ENCODE measurements at places on chromosomes 7 and 10. TPM values are rescaled to one million over a fixed set of nuclear protein-coding genes. Genes with fewer than 3 reads are reported as not detected.
A peak's percentile ranks its signal among the peaks of the same experiment; 100 is the strongest.

AP5Z1 gene
- 20.0 TPM for total RNA-seq

DNA sequence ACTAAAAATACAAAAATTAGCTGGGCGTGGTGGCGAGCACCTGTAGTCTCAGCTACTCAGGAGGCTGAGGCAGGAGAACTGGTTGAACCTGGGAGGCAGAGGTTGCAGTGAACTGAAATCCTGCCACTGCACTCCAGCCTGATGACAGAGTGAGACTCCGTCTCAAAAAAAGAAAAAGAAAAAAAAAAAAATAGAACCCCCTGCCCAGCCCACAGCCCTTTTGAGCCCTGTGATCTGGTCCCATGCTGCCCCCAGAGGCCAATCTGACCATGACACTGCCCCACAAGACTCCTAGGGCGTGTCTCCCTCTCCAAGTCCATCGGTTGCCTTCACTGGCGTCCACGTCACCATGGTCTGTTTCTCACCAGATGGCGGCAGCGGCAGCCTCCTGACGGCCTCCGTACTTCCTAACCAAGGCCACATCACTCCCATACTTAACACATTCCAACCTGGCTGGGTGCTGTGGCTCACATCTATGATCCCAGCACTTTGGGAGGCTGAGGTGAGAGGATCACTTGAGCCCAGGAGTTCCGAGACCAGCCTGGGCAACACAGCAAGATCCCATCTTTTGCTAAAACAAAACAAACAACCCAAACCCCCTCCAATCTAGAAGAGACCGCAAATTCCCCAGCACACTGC lies 18.0 kb downstream of the STX1A start:
- DNase-seq: no peak

GRCh38 chr10:104103956-104104355 lies 18.0 kb upstream of the SFR1 start:
- DNase-seq: no peak

GRCh38 chr7:92695308-92696261 lies 105.4 kb upstream of the FAM133B start:
- DNase-seq: no peak

DNA sequence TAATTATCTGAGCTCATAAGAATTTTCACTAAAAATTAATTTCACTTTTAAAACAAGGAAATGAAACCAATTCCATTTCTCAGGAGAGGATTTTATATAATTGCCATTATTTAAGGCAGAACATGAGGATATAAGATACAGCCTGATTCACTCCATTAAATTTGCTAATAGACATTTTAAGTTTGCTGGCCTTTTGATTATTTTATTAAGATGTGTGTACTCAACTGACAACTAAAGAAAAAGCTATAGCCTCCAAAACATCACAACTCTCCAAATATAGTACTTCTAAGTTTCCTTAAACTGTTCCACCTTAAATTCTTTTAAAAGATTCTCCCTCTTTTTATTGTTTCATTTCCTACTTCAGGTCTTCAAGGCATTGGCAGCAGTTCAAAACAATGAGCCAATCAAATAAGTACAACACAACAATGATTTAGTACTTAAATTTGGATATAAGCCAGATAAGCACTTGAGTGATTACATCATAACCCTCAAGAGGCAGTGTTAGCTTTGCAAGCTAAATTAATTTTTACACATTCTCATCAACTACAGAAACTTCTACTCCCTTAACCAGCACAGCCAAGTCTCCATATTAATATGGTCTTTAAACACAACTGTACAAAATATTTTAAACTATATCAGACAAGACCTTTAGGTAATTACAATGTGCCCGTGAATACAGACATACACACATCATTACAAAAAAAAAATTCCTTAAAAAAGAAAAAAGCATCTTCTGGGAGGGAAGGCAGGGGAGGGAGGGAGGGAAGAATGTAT lies 121.8 kb downstream of the KMT2C start:
- DNase-seq: no peak

DNA sequence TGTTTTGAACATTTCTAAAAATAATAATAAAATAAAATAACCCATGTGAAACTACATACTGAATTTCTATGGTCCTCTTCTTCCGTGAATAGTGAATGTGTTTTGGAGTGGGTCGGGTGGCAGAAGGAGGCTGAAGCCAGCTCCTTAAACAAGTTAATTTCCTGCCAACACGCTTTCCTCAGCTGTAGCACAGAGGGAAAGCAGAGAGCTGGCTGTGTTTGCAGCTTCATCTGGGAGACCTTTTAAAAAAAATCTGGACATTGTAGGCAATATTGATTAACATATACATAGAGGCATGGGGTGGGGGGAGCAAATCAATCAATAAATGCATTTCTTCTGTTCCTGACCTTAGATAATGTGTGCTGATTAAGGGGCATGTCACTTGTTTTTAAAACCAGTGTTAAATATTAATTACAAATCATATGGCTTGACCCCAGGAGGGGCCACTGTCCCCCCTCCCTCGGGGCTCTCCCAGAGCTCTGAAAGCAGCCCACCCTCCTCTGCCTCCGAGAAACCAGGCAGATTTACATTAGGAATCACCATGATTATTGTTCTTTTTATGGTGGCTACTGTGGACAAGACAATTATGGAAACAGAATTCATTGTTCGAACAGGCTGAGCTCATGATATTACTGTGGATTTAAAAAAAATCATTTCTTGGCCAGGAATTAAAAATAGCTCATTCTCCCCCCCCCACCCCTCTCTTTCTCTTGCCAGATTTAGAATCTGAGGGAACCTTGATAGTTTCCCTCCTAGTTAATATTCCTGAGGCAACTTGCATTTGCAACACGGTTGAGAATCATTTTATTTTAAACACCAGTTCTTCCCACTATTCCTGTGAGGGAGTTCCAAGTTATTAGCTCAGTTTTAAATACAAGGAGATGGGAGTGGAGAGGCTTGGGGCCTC lies 100.5 kb upstream of the CARD11 start:
- DNase-seq: peak; percentile 6

DNA sequence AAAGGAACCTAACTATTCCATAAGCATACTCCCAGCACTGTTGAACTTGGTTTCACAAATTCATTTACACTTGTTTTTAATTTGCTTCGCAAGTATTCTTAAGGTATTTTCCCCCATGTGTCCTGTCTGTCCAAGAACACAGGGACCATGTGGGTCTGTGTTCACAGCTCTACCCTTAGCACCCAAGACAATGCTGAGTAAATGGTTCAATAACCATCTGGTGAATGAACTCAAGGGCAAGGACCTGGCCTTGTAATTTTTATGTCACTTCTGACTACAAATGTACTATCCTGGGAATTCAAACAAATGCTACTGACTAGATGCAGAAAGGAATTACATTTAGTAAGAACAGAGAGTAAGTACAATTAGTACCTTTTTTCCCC lies 43.0 kb upstream of the SLIT1 start:
- no peak for DNase-seq

GRCh38 chr7:78601728-78602127 lies 803.2 kb downstream of the PHTF2 start:
- DNase-seq: no peak

- DNase-seq: no peak
These were observed 10.9 kb downstream of the RPEL1 start for GRCh38 chr10:103256613-103257012.

DNA sequence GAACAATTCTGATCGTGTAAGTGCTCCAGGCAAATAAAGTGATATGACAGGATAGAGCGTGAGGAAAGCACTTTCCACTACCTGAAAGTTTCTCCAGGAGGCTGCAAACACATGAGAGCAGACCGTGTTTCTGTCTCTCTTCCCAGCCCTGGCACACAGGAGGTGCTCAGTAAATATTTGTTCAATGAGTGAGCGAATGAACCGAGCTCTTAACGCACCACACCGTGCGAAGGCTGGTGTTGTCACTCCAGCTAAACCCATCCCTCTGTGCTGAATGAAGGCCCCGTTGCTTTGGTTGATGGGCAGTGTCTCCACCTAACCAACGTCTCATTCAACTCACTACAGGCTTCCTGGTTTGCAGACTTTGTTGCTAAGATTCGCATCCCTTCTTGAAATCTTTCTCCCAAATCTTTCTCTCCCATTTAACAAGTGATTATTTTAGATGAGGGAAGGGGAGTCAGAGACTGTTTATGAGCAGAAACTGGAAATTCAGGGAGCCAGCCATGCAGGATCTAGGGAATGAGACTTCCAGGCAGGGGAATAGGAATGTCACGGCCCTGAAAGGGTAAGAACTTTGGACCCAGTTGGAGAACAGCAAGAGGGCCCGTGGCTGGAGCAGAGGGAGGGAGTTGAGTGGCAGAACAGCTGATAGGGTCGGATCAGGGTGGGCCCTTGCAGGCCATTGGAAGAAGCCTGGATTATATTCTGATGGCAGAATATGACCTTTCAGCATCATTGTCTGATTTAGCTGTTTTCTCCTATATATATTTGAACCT lies 282.6 kb downstream of the CAMK1D start:
- DNase-seq: no peak

DNA sequence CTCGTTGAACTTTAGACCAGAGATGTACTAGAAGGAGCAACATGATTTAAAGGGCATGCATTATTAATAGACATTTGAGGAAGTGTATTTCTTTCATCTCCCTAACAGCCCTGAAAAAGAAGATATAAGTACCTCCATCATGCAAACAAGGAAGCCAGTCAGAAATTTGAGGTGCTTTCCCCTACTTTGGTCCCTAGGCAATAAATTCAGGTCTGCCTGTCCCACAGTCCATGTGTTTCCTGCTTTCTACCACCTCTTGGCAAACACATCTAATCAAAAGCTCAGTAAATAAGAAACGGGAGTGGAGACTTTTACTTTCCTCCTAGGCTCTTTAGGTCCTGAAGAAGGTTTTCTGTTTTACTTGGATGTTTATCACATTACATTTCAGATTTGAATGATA lies 5.2 kb upstream of the SEMA3C start:
- no peak for DNase-seq

DNA sequence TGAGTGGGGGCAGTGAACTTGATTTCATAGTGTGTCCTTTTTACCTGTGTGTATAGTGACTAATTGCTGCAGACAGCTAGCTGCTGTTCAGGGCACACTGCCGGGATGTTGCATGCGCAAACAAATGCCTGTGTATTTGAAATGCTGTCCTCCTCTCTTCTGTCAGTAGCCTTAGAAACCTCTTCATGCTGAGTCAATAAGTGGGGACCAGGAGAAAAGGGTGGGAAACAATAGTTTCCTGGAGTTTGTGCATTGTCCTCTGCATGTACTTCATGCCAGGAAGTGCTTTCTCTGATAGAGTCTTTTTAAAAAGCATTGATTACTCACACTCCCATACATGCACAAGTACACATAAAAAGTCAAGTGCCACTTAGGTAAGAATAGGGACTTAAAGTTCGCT lies 1183.7 kb upstream of the CELF2 start:
- DNase-seq: no peak

GRCh38 chr7:106462365-106462859 lies 177.6 kb upstream of the NAMPT start:
- no peak for DNase-seq
